ENCODE measurements at places on chromosomes 11 and 22.

- no peak for DNase-seq
Observed at GRCh38 chr11:61335355-61335710, 2.3 kb downstream of the TKFC start.

GRCh38 chr11:3177931-3178330, 12.8 kb upstream of the OSBPL5 start:
- no peak for DNase-seq

- DNase-seq: no peak
Observed at GRCh38 chr11:96035031-96035739, 111.3 kb upstream of the MTMR2 start.

DNA sequence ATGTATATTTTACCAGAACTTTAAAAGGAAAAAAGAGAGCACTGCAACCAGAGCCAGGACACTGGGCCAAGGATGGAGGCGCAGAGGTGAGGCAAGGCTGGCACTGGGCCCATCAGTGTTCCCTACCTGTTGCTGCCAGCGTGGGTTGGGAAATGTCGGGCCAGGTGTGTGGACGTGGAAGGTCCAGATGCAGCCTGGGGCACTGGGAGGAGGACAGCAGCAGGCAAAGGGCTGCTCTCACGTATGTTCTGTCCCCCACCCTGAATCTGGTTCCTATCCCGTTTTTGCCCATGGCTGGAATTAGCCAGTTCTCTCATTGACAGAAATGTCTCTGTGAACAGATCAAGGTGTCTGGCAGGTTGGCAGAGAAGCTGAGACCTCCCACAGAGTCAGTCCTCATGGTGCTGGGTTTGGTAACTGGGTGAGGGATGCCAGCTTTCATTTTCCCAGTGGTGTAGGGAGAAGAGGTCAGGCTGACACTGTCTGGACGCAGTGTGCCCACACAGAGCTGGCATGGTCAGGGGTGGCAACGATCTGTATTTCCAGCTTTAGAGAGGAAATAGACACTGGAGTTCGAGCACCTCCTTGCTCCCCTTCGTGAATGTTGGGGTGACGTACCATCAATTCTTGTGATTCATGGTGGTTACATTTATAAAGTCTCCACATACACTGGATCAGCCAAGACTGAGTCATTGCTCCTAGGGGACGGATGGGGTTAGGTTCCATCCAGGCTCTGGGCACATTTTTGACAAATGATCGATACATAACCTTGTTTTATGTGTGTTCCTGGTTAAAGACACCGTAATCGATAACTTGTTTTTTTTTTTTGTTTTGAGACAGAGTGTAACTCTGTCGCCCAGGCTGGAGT, 4.3 kb upstream of the PNPLA3 start:
- peak; percentile 4 for DNase-seq

DNA sequence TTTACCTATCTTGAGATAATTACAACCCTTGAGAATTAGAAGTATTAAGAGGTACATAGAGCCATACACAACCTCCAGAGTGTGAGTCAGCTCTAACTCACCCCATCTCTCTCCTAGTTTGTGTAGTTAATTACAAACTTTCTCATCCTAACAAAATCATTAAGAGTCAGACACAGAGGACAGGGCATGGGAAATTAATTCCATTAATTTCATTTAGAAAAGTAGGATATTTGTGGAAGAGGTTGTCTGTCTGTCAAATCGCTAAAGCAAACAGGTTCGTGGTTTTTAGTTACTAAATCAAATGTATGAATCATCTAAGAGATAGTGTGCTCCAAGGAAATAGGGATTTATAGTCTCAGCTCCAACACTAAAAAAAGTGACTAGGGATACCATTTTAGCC, 1261.4 kb upstream of the TENM4 start:
- DNase-seq: no peak

DNA sequence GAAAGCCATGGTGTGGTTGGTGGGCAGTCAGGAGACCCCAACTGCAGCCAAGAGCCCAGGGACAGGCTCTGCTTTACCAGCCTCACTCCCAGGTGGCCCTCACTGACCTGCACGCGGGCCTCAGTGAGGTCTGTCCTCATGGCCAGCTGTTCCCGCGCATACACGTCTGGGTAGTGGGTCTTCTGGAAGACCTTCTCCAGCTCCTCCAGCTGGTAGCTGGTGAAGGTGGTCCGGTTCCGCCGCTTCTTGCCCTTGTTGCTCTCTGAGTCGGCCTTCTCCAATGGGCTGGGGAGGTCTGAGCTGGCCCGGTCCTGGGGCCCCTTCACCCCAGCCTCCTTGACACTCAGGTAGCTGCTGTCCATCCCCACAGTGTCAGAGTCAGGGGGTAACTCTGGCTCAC, 34.7 kb downstream of the ALX4 start:
- no peak for DNase-seq

DNA sequence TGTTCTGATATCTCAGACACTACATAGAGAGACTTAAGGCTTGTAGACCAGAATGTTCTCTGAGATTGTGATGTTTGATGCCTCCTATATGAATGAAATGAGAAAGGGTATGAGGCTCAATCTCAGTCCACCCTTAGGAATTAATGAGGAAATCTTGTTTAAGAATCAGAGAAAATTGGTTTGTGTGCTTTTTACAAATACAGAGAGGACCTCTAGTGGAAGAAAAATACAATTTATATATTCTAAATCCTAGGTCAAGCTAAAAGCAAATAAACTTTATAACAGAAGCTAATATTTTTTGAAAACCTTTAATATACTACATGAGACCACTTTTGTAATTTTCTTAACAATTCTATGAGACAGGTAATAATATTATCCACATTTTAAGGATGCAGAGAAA, 5.0 kb upstream of the OR52H1 start:
- no peak for DNase-seq

- DNase-seq: no peak
Observed at GRCh38 chr11:118649941-118650340, 29.5 kb downstream of the TREH start.

DNA sequence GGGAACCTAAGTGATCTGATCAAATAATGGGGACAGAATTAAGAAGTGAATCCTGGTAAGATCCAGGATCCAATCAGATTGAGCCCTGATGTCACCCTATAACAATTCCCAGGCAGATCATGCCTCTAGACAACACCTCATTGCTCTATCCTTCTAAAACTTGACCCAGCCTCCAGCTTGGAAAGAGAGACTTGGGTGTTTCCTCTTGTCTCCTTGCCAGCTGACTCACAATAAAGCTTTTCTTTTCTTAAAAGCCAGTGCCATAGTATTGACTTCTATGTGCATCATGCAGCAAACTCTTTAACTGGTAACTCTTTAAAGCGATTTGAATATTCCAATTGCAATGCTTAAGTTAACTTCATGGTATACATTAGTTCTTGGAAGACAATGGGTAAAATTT, 109.6 kb upstream of the CHORDC1 start:
- no peak for DNase-seq

DNA sequence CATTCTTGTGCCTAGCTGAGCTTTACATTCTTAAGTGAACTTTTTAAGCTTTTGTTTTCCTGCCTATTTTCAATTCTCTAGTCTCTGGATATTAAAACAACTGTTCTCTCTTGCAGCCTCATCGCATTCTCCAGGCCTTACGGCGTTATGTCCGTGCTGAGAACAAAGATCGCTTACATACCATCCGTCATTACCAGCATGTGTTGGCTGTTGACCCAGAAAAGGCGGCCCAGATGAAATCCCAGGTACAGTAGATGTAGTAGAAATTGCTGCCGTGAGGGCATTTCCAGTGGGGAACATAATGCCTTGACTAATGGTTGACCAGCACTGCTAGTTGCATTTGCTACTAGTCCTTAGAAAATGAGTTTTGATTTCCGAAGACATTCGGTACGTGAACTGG, 29.7 kb upstream of the ST14 start:
- no peak for DNase-seq

GRCh38 chr11:76767659-76768058, 15.5 kb upstream of the TSKU start:
- no peak for DNase-seq

GRCh38 chr11:128898580-128899344, 7.6 kb downstream of the KCNJ5 start:
- no peak for DNase-seq

DNA sequence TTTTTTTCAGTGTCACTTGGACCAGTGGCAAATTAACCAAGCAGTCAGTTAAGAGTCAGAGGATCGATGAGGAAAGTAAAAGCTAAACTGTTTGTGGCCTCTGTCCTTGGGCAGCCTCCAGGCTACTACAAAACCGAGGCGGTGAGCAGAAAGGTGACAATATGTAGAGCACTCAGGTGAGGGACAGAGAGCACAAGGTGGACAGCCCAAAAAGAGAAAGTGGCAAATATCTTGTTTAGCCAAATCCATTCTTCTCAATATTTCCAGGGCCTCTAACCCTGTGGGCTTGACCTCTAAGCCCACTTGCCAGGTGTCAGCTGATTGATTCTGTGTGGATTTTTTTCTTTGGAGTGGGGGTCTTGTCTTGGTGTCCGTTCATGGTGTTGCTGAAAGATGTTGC, 4202.2 kb upstream of the OR11H1 start:
- DNase-seq: no peak

Data from cardiac muscle cell (in vitro differentiated cells and primary cell).